ENCODE measurements at places on chromosomes 16 and 17.

GRCh38 chr17:15265131-15265530, at the start of gene PMP22:
TSS of gene PMP22 (minus strand) at chr17:15265326. CDS start at chr17:15260727, 4,599 bp downstream.
- DNase-seq, result no peak

GRCh38 chr16:88993166-88993761, 16.3 kb upstream of the CBFA2T3 start:
- no peak for DNase-seq

GRCh38 chr16:10465821-10466220, 80.0 kb downstream of the ATF7IP2 start:
- DNase-seq, result no peak

DNA sequence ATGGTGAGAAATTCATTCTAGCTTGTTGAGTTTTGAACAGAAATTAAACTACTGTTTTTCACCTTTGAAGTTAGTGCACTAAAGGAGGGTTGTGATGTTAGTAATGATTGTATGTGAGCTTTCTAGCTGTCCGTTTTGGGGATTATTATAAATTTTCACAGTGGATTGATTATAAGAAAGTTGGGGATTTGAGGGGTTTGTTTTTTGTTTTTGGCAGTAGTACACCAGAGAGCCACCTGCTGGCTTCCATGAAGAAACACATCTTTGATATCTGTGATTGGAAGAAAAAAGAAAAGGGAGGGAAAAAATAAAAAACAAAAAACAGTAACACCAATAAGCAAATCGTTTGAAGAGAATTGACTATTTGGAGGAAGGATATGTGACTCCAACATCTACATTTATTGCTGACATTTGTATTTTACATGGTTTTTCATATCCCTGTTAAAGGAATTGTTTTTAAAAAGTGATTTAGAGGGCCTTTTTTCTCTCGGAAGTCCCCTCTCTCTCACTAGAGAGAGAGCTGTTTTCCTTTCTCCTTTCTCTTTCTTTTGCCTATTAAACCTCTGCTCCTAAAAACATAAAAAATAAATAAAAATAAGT, 1469.5 kb upstream of the GOT2 start:
- no peak for DNase-seq

GRCh38 chr16:29871822-29872546, 9.0 kb upstream of the CDIPT start:
- DNase-seq, result no peak

DNA sequence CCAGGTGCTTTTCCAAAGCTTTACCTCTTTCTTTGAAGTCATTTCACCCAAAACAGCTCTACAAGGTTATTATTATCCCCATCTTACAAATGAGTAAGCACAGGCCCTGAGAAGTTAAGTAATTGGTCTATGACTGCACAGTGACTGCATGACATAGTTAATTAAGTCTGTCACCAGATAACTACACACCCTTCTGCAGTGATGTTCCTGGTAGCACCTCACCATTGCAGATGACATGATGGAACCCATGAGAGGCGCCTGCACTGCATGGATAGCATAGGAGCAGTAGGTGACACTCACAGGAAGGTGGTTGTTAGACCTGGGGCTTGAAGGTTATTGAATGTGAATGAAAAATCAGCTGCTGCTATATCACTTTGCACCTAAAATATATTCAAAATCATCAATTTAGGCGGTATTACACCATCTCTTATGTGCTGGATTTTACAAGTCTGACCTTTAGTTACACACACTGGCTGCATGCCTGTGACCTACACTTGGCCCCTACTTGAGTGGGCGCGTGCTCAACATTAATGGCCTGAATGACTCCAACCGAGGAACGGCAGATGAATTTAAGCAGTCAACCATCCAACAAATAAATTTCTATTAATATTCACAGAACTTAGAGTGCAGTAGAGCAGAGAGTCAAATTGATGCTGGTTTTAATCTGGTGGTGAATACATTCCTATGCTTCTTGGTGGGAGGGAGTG, 239.6 kb downstream of the CDH11 start:
- DNase-seq, result no peak

GRCh38 chr17:32152130-32152529, 9.8 kb downstream of the RHOT1 start:
- DNase-seq, result no peak

GRCh38 chr16:70380919-70381603, 34.4 kb downstream of the DDX19A start:
- DNase-seq, result peak; percentile 98

DNA sequence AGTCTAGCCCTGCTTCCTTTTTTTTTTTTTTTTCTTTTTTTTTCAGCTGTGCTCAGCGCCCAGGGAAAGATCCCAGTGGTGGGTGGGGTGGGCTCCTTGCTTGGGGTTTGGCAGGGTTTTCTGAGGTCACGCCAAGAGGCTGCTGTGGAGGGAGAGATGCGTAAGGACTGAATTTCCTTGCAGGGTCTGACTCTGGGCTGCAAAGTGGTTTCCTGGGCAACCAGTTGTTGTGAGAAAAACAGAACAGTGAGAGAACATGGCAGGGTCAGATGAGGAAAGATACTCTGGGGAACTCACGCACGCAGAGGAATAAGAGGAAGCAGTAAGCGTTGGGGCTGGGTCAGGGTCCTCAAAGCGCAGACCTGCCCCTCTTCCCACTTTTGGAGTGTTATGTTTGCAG, 119.5 kb downstream of the IRF8 start:
- DNase-seq, result no peak

DNA sequence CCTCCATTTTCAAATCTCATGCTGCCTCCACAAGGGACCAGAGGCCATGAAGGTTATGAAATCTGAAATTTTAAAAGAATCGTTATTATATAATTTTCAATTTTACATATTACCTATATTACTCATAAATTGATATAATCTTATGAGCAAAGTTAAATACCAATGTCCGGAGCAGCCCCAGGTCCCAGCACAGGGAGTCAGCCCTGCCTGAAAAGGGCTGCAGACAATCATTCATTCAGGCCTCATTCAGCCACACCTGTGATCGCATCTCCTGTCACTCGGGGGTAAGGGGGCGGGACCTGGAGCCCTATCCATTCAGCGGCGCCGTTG, 172.5 kb downstream of the AHSP start:
- DNase-seq, result peak; percentile 66

- no peak for DNase-seq
Measured at GRCh38 chr16:48560692-48561091, 49.3 kb downstream of the N4BP1 start.

GRCh38 chr16:74747-75334, 2.4 kb upstream of the RHBDF1 start:
- DNase-seq, result no peak

- no peak for DNase-seq
Measured at GRCh38 chr17:55770196-55770870, 19.5 kb downstream of the PCTP start.

GRCh38 chr17:38454532-38454931, 26.3 kb downstream of the ARHGAP23 start:
- DNase-seq, result peak; percentile 70

DNA sequence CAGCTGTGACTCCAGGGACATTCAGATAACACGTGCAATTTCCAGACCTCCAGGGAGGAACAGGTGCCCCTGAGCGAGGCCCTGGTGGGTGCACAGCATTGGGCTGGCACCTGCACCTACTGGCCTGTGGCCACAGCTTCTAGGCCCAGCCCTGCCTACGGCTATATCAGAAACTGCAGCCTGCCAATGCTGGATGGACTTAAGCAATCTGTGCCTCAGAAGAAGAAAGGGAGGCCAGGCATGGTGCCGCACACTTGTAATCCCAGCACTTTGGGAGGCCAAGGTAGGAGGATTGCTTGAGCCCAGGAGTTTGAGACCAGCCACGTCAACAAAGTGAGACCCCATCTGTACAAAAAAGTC, 12.4 kb downstream of the PITPNM3 start:
- no peak for DNase-seq

DNA sequence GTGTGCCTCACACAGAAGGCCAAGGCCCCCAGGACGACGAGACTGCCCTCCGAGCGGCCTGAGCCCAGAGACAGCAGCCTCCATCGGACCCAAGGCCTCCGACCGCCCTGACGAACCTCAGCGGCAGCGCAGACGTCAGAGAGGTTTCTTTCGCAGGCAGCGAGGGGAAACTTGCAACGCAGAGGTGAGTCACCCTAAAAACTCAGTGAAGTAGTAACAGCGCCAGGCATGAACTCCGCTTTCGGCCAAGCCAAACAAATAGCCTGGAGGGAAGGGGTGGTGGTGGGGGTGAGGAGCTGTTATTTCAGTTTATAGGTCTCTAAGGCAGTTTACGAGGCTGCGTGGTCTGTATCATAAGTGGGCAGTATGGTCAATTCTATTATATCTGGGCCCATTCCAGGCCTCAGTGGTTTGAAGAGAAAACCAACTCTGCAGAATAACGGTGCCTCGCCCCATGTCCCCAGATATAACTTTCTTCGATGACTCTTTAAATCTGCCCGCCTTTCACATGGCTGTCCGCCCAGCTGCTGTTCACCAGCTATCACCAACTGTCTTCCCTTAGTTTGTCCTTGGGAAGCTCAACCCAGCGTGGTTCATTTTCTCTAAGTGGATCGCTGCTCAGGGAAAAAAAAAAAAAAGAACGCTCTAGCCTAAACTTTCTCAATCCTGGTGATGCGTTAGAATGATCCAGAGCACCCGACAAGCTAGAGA, 43.5 kb upstream of the FOXF1 start:
- peak; percentile 83 for DNase-seq

GRCh38 chr17:50482516-50482915, 3.9 kb downstream of the RSAD1 start:
- DNase-seq, result peak; percentile 98

- DNase-seq, result no peak
Measured at GRCh38 chr17:57289130-57289529, 32.8 kb downstream of the MSI2 start.

DNA sequence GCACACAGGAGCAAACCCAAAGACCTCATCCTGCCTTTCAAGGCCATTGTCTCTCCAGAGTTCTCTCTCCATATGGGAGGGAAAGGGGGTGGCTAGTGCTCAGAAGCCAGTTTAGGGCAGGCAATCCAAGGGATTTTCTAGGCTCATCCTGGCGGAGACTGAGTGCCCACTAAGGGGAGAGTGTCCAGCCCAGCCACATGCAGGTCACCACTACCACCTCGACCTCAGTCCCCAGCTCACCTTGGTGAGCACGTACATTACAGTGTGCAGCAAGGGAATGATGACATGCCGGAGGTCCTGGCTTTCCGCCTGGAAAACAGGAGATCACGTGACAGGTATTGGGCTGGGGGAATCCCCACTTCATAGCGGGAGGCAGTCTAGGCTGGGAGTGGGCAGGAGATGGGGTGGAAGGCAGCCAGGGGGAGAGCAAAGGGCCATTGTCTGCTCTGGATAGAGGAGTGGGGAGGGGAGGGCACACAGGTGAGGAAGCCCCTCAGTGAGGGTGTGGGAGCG, 29.9 kb downstream of the PIK3R6 start:
- no peak for DNase-seq

All from SJSA1 (cell line).